ENCODE measurements at places on chromosomes 2 and 18.
A peak's percentile ranks its signal among the peaks of the same experiment; 100 is the strongest.

DNA sequence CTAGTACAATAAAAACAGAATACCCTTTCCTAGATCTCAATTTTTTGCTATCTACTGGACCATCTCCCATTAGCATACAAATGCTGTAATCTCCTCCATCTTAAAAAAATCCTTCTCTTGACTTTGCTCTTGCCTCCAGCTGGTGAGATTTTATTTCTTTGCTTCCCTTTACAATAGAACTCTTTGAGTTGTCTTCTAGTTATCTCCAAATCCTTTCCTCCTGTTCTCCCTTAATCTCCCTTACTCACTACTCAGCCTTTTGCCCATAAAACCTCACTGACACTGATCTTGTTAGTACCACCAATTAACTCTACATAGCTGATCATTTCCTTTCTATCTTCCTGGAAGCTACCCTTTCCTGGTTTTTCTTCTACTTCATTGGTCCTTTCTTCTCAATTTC is 63.5 kb upstream of the FRZB start:
- DNase-seq, result no peak

- no peak for DNase-seq
These were observed 10.0 kb upstream of the ASAP2 start for GRCh38 chr2:9196637-9197036.

GRCh38 chr2:42199002-42199401 is 29.8 kb downstream of the EML4 start:
- DNase-seq, result no peak

- DNase-seq, result no peak
These were observed 104.3 kb upstream of the CNGA3 start for GRCh38 chr2:98242003-98242402.

- DNase-seq, result no peak
These were observed 124.8 kb downstream of the PHLPP1 start for GRCh38 chr18:62839874-62840713.

- DNase-seq, result no peak
These were observed 230.8 kb upstream of the RAB6C start for GRCh38 chr2:129748653-129749052.

- DNase-seq, result no peak
These were observed 166.7 kb downstream of the MEIS1 start for GRCh38 chr2:66601624-66602023.

- DNase-seq, result no peak
These were observed 25.3 kb downstream of the CROCC2 start for GRCh38 chr2:240931319-240931949.

- peak; percentile 39 for DNase-seq
These were observed 29.1 kb downstream of the ARMC9 start for GRCh38 chr2:231227310-231228162.
